ENCODE measurements at places on chromosomes 5 and 9.

DNA sequence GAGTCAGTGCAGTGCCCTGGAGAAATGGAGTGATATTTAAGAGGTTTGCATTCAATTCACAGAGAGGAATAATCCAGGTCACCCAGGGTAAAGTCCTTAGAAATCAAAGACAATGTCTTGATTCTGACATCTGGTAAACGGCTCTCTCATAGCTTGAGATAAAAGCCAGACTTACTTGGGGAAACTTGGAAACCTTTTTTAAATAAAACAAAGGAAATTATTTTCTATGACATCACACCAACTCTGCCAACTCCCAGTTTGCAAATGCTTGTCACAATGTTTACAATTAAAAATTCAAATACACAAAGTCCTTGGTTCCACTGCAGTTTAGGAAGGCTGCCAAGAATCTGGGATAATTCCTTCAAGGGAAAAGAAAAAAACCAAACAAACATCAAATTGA is 255.1 kb upstream of the NREP start:
- DNase-seq = no peak

DNA sequence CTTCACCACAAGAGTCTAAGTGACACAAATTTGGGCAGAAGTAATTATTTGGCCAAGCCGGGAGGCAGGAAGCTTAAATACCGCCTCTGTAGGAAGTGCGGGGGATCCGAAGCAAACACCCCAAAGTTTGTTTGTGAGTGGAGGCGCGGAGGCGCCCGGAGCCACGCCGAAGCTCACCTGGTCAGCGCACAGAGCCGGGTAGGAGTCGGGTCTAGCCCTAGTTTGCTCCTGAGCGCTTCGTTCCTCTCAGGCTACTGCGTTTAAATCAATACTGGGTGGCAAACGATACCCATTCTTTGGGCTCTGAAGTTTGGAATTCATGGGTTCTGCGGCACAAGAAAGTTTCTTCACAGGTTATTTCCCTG is 855 bp downstream of the MCC start:
- no peak for DNase-seq

DNA sequence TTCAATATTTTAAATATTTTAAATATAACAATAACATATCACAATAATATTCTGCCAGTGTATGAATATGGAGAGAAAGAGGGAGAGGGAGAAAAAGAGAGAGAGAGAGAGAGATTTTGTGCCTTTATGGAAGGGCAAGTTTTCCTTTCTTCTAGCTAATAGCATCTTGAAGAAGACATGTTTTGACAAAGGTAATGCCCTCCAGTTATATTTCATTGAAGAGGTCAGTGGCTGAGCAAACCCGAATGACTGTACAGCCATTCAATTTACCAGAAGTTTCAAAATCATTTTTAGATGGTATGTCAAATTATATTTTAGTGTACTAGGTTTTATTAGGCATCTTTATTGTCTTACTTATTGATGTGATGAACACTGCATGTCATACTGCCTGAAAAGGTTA is 139.3 kb downstream of the EMB start:
- DNase-seq = no peak

- DNase-seq = no peak
Observed at GRCh38 chr5:143860211-143860610, 48.2 kb downstream of the HMHB1 start.

DNA sequence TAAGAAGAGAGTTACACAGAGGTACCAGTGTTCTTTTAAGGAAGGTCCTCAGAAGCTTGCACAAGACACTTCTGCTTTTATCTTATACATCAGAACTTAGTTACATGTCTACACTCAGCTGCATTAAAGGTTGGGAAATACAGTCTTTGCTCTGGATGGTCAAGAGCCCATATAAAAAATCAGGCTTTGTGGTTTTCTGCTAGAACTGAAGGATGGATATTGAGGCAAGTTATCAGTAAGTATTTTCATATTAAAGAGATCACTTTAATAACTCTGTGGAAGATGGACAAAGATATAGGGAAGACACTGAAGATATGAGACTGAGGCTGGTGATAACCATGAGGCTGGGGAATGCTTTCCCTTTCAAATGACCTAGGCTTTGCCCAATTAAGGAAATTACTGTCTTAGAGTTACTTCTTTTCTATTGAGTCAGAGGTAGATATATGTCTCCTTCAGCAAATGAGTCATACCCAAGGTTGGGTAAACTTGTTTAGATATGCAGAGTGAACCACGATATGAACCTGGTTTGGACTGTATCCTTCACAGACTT is 87.0 kb upstream of the TNC start:
- DNase-seq = no peak

DNA sequence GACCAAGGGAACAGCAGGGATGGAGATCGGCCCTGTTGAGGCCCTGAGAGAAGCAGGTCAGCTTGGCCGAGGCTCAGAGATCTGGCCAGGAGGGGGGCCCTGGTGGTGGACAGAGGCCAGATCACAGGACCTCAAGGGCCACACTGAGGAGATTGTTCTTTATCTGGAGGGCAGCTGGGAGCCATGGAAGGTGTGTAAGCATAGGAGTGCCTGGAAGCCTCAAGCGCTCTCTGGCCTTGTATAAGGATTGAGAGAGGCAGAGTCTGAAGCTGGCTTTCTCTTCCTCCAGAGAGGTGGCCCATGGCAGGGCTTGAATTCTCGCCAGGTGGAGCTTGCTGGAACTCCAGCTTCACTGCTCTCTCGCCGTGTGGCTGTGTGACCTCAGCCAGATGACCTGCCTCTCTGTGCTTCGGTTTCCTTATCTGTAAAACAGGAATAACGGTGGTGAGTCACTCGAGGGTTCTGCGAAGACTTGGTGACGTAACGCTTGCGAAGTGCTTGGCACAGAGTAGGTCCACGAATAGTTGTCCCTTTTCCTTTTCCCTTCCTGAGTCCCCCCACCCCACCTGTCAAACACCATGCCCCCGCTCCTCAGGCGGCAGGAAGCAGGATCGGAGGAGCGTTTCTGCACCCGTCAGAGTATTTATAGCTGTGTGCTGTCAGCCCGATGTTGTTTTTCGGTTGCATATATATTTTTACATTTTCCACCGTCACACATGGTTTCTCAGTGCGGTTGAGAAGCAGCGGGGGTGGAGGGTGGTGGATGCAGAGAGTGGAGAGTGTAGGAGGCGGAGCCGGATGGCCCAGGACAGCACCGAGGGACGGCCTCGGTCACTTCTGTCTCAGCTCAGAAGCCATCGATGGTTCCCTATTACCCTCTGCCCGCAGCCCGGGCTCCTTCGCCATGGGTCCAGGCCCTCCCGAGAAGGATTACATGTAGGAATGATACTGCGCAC is 17.0 kb upstream of the CRB2 start:
- DNase-seq = peak; percentile 41

DNA sequence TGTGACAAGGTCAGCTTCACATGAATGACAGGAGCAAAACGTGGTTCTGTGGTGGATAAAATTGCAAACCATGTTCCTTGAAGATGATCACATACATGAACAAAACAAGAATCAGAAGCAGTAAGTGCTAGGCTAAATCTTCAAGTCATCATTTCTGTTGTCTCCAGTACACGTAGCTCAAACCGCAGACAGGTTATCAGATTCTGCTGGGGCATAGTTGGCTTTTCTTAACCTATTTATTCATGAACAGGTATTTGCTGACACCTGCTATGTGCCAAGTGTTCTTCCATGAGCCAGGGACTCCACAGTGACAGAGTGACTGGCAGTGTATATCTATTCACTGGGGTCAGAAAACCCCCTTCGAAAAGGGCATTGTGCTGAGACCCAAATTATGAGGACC is 20.8 kb downstream of the MFAP3 start:
- DNase-seq = no peak

- no peak for DNase-seq
Observed at GRCh38 chr5:2742921-2743679, 8.4 kb downstream of the IRX2 start.

- no peak for DNase-seq
Observed at GRCh38 chr5:8710426-8710930, 835.4 kb downstream of the SEMA5A start.

GRCh38 chr5:127746756-127747155 is 43.6 kb downstream of the CCDC192 start:
- DNase-seq = no peak

DNA sequence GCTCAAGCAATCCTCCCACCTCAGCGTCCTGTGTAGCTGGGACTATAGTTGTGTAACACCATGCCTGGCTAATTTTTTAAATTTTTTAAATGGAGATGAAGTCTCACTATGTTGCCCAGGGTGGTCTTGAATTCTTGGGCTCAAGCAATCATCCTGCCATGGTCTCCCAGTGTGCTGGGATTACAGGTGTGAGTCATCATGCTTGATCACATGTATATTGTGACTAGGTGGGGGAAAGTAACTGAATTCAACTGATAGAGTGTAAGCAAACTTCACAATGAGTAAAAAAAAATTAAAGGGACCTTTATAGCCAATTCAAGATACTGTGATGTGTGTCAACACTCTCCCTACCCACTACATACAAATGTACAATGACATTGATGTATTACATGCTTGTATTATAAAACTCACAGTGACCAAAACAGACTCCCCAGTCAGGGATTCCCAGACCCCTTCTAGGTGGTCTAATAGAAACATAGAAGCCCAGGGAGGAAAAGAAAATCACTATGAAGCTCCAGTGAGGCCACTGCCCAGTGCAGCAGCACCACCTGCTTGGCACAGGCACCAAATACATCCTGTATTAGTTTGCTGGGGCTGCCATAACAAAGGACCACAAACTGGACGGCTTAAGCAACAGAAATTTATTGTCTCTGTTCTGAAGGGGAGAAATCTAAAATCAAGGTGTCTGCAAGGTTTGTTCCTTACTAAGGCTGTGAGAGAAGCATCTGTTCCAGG is 8.8 kb downstream of the PLGRKT start:
- DNase-seq = no peak

DNA sequence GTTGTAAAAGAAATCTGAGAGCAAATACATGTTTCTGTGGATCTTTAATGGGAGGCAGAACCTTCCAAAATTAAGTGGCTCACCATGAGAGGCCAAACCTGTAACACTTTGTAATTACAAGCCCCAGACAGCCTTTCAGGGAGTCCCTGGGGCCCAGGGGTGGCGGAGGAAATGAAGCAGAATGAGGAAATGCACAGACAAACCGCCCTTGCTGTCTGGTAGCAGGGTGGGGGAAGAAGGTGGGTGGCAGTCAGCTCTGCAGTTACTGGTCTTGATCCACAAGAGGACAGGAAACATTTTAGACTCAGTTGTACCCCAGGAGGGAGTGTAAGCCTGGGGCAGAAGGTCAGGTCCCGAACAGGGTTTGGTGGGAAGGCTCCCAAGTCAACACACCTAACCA is 6.5 kb downstream of the ARL14EPL start:
- no peak for DNase-seq

DNA sequence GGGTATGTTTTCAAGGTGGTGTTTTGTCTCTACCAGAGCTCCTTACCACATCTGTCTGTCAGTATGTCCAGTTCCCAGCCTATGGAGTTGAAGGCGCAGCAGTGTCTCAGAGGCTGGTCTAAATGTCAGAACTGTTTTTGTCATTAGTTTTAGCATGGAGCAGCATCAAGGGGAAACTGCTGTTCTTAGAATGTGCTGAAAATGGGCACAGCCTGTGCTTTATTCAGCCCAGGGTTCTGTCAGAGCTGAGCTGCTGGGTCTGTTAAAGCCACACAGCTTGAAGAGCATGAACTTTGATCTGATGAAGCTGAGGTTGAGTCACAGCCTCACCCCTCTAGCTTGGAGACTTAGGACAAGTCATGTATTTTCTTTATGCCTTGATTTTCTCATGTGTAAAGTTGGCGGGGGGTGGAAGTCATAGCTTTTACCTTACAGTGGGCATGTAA is 71.9 kb downstream of the RALGPS1 start:
- DNase-seq = peak; percentile 12

DNA sequence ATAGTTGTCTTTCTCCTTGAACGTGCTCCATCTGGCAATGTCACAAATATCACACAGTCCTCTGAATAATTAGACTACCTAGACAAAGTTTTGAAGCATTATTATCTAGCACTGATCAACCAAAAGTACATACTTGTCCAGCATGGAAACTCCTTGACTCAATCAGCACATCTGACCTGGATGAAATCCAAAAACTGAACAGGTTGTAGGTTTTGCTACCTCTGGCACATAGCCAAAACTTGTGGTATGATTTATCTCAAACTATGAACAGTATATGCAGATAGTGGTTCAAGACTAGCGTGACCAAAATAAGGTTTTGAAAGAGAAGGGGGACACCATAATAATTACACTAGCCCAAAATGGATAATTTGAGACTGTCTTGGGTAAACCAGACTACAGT is 158.1 kb downstream of the ARRDC3 start:
- no peak for DNase-seq

- DNase-seq = peak; percentile 20
Observed at GRCh38 chr9:126301985-126302603, 24.5 kb upstream of the MVB12B start.

DNA sequence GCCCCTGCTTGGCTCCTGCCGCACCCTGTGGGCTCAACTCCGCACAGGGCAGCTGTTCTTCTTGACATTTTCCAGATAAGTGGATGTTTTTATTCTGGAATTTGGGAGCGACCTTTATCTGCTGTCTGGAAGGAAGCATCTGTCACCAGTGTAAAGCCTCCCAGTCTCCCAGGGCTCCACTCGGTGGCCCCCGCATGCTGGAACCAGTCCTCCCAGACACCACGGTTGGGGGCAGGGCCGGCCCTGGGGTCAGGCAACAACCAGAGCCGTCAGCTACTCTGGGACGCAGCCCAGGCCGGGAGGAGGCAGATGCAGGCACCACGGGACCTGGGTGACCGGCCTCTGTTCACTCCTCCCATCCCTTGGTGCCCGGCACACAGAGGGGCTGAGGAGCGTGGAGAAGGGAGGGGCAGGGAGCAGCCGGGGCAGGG is 92.8 kb upstream of the ADAMTS2 start:
- no peak for DNase-seq

DNA sequence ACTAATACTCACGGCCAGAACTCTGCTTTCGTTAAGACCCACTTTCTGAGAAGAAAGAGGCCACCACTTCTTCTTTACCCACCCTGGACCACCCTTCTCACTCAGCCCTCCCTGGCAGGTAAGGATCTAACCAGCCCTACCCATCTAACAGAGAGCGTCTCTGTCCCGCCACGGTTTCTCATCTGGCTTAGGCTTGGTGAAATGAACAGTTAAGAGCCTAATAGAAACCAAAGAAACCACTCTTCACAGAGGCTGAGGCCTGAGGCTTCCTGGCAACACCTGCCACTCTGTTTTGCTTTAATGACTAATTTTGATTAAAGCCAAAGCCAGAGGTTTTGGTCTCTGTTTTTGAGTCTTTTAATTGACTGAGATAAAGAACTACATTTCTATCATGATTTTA is 354.1 kb upstream of the SLC30A5 start:
- DNase-seq = no peak

GRCh38 chr5:132180134-132180745 is 47.4 kb downstream of the P4HA2 start:
- DNase-seq = no peak

Data from activated T-cell treated with anti-CD3 and anti-CD28 coated beads for 4 hours (primary cell).